ENCODE measurements at places on chromosomes 2 and 18.
A peak's percentile ranks its signal among the peaks of the same experiment; 100 is the strongest.

DNA sequence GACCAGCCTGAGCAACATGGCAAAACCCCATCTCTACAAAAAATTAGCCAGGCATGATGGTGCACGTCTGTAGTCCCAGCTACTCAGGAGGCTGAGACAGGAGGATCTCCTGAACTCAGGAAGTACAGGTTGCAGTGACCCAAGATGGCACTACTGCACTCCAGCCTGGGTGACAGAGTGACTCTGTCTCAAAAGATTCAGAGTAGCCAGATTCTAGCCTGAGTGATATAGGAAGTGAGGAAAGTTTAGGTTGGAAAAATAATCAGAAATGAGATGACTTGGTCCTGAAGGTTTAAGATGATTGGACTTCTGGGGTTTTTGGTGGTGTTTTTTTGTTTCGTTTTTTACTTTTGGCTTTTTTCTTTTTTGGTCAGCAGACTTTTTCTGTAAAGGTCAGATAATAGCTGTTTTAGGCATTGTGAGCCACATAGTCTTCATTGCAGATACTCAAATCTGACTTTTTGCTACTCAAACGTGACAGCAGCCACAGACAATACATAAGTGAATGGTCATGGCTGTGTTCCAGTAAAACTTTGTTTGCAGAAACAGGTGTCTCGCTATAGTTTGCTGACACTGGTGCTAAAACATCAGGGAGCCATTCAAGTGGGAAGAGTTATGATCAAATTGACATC lies 104.1 kb upstream of the UBXN4 start:
- DNase-seq = no peak

- no peak for DNase-seq
These were observed 101.6 kb downstream of the MTCL1 start for GRCh38 chr18:8806798-8807487.

DNA sequence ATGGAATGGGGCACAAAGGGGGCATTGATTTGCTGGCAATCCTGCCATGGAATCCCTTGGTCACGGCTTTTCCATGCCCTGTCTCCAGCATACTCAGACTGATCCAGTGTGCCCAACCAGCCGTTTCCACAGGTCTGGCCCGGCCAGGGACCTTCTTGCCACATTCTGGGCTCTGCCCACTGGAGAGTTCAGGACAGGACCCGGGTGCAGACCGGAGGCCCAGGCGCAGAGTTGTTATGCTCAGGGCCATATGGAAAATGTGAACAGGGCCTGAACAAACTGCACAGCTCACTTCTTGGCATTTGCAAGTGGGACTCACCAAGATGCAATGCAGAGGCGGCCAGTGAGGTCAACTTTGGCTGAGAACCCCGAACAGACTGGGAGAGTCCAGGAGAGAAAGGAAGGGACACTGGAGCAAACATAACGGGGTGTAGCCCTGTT lies 15.6 kb upstream of the ASAP2 start:
- DNase-seq = peak; percentile 63

DNA sequence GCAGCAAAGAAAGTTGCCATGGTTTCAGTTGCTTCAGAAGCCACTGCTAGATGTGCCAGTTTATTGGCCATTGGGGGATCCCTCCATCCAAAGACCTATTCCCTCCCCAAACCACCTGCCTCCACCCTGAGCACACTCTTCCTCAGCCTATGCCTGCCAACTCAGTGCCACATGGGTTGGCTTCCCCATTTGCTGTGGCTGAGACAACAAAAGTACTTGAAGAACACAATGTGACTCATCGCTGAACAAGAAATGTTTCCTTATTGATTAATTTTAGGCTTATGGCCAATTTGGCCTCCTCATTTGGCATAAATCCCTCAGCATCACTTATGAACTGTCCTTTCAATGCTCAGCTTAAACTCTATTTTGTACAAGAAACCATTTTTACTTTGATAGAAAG lies 215.9 kb downstream of the TMEM247 start:
- peak; percentile 81 for DNase-seq

- no peak for DNase-seq
These were observed 58.2 kb downstream of the CAB39 start for GRCh38 chr2:230770804-230771203.
